Left lung (tissue), 14 donors: ENCODE measurements at places on chromosomes 4 and X. TPM values are rescaled to one million over a fixed set of nuclear protein-coding genes. Genes with fewer than 3 reads are reported as not detected.
A peak's percentile ranks its signal among the peaks of the same experiment; 100 is the strongest.

GRCh38 chr4:107709916-107710315 lies 10.1 kb downstream of the PAPSS1 start:
- DNase-seq = no peak

- no peak for DNase-seq
Observed at GRCh38 chr4:125433453-125433852, 118.7 kb downstream of the FAT4 start.

DNA sequence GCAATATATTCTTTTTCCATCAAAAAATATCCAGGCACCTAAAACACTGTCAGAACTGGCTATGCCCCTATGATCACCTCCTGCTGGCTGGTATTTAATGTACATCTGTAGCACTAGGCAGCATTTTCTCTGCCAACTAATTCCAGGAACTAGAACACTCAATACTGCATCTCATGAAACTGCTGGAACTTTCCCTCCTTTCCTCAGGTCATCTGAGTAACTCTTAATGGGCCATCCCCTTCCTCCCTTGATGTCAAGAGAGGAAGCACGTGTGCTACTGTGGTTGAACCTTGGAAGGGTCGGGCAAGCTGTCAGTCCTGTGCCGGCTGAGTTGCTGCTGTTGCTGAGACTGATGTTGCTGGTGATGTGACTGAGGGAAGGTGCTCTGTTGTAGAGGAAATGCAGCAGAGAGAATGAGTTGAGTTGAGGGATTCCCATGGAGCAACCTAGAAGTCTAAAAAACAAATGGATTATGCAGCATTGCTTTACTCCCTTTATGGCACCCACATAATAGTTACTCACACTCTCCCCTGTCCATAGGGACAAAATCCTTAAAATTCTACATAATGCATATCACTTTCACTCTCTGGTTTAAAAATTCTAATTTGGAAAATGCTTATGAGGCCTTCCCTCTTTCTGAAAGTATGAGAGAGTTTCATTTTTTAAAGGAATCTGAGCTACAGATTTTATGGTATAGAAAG lies 39.5 kb downstream of the TMEM165 start:
- peak; percentile 10 for DNase-seq

GRCh38 chrX:22135171-22135711 lies 103.1 kb downstream of the PHEX start:
- DNase-seq = no peak

GRCh38 chr4:135372131-135372530 lies 1170.5 kb upstream of the PABPC4L start:
- DNase-seq = peak; percentile 60

GRCh38 chr4:3313139-3313538 lies 20.3 kb downstream of the RGS12 start:
- DNase-seq = no peak

DNA sequence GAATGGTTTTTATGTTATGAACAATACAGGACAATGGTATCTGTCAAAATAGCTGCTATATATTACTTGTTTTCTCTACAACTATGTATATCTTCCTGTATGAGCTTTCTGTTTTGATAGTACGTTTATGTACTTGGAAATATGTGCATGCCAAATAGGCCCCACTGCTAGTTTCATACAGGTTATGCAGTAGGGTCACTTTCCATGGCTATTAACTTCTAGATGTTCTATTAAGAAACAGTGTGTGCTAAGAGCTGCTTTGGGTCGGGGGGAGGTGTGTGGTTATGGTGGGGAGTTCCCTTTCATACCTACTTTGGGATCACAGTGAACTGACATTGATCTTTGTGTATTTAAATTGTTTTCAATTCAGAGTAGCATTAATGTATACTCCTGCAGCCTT lies 30.9 kb downstream of the RBPJ start:
- no peak for DNase-seq

GRCh38 chr4:37830640-37831039 lies 4.2 kb downstream of the PGM2 start:
- no peak for DNase-seq

DNA sequence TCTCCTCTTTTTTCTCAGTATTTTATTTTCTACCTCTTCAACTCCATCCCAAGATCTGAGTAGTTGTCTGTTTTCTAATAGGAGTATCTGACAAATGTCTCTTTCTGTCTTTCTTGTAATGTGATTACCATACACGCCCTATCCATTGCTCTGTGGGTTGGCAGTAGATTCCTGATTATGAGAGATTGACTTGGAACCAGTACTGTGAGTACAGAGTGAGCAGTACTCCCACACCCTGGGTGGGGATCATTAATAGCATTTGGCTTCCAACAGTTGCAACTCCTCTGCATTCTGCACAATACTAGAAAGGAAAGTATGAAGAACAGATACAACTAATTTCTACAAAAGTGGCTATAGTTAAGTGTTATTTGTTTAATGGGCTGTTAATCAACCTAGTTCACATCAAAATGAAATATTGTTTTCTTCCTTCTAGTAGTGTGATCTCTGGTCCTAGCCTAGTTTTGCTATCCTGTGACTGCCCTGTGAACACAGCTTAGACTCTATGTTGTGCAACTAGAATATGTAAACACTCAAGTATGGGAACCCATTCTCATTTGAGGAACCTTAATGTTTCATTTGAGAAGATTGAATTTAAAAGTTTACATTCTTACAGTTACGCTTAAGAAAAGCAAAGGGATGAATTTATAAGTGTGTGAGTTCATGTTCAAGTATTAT lies 112.9 kb downstream of the PTPN13 start:
- DNase-seq = no peak

CSAG2 gene
- not detected for polyA plus RNA-seq

DNA sequence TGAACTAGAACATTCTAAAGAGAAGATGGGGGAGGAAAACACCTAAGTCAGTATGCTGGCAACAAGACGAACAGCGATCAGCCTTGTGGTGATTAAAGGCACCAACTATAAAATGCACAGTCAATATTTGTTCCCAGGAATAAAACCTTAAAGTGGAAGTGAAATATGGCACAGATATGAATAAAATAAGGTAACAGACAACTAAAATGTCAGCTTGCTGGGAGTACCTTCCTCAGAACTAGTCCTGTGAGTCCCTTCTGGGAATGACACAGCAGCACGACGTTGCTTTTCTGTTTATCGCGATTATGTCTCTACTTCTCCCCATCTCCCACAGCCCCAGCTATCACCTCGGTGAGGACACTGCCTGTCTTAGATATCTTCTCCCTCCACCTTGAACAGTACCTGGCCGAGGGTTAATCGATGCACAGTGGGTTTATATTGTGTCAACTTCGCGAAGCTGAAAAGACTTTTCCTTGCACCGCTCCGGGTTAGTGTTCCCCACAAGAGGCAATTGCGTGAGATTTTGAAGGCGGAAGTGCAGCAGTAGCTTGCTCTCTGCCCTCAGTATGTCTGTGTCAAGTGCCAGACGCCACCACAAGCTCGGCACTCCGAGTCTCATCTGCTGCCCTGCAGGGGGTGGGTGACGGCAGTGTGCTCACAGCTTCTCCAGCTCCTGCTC lies 17.4 kb downstream of the MTNR1A start:
- DNase-seq = no peak

- no peak for DNase-seq
Observed at GRCh38 chr4:119028296-119028695, 107.3 kb upstream of the MYOZ2 start.

NSUN7 gene
- 17.0 TPM for polyA plus RNA-seq

- DNase-seq = no peak
Observed at GRCh38 chr4:80101071-80101791, 28.2 kb upstream of the ANTXR2 start.

GRCh38 chr4:77177199-77177598 lies 20.2 kb downstream of the CCNG2 start:
- DNase-seq = no peak

GRCh38 chr4:152229782-152230289 lies 306.1 kb downstream of the FBXW7 start:
- DNase-seq = no peak

GRCh38 chr4:153585026-153585425 lies 99.1 kb upstream of the TLR2 start:
- DNase-seq = no peak

DNA sequence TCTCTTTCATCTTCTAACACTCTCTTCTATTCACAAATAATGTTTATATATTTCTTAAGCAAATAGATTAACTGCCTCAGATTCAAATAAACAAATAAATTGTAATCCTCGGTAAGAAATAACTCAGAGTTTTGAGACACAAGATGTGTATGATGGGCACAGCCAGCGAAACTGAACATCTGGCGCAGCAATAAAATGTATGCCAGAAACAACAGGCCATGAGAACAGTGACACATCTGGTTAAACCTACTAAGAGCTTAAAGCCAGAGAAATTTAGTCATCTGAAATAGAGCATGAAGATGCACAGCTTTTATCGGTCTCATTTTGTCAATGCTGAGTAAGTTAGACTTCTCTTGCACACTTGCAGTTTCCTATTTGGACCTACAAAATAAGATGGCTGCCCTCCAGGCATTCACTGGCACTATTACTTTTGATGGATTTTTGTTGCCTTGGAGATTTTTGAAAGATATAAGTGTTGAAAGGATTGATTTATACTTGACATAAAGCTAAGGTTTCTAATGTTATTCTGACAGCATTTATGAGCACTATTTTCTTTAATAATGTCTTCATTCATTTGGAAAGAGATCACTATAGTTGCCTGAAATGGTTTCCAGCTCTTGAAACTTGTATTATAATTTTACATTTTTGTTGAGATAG lies 1444.0 kb downstream of the PCDH18 start:
- DNase-seq = no peak

DNA sequence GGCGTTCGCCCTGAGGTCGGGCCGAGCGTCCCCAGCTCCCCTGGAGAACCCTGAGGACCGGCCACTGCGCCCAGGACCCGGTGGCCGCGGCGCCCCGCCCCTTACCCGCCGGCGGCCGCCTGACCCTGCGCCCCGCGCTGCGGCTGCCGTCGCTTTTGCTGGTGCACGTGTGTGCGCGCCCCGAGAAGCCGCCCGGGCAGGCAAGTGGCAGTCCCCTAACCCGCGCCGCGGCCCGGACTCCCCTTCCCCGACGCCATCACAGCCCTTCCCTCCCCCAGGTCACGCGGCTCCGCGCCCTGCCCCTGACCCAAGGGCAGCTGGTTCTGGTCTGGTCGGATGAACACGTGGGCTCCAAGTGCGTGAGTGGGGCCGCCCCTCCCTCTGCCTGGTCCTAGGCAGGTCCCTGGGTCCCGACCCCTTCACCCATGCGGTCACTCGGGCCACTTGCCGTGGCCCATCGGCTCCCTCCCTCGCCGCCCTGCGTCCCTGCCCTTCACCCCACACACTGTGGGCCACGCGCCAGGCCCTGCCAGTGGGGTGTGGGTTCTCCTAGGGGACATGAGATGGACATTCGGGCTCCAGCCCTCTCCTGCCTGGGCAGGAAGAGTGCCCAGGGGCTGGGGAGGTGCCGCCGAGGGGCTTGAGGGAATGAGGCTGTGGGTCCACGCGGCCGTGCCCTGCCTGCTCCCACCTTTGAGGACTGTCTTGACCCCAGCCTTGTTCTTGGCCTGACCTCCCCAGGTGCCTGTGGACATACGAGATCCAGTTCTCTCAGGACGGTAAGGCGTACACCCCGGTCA lies 8.0 kb upstream of the FGFRL1 start:
- DNase-seq = no peak

GRCh38 chr4:41324861-41325260 lies 68.1 kb downstream of the UCHL1 start:
- DNase-seq = no peak

PNPLA4 gene
- 21.0 TPM for polyA plus RNA-seq
